ENCODE measurements at places on chromosomes 6 and 20.

DNA sequence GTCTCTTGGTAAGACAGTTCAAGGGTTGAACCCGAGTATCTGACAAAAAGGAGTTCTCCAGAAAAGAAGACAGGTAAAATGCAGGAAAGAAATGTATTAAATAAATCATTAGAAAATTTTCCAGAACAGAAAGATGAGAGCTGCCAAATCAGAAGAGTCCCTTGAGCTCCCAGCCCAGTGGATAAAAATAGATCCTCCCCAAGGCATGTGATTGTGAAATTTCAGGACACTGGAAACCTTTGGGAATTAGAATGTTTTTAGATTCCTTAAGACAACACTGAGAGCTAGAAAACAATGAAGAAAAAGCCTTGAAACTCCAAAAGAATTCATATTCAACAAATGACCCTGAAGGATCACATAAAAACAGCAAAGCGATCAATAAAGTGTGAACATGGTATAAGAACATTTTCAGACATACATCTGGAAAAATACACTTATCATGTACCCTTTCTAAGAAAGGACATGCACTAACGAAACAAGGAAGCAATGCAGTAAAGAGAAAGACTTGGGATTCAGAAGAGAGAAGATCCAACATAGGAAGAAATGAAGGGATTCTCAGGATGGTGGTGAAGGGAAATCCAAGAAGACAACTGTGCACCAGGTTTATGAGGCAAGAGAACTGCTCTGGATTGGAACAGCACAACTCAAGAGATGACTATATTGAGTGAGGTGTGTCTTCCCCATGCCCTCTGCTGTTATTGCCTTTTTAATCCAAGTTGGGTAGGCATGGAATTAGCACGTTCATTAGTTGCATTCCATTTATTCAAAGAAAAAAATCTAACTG lies 390.4 kb downstream of the SYNE1 start:
- DNase-seq, result no peak

DNA sequence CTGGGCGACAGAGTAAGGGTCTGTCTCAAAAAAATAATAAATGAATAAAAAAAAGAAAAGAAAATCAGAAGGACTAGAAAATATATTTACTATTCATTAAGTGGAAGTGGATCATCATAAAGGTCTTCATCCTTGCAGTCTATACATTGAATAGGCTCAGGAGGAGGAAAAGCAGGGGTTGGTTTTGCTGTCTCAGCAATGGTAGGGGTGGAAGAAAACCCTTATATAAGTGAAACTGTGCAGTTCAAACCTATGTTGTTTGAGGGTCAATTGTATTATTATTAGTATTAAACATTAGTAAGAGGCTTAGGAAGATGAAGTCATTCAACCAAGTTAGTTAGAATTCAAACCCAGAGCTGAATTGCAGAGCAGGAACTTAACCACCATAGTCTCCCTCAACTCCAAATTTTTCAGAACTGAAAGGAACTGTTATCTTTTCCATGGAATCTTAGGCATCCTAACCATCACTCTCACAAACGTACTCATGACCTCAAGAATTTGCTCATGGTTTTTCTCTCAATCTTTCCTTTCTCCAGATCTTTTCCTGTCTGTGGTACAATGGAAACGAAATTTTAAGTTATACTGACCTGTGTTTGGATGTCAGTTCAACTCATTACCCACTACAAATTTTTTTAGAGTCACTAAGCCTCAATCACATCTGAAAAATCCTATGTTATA lies 7.7 kb upstream of the SMIM13 start:
- DNase-seq, result no peak

DNA sequence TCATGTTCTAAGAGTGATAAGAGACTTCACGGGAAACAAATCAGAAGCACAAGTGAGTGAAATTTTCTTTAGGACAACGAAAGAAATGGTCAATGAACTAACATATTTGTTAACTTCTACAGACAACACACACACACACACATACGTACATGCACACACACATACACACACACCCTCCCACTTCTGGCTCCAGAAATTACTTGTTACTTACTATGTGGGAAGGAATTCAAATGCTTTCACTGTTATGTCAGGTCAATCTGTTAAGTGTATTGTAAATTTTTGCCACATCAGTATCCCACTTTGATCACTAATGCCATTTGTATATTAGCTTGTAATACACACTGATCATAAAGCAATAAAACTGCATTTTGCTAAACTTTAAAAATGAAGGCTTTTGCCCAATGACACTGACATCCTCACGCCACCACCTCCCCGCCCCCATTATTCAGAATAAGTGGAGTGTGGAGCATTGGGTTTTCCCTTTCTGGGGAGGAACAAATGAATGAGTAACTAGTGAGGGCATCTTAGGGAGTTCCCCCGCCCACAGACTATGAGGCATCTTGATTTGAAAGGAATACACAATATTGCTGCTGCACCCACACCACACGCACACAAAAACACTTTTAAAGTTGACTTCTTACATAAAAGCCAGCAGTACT lies 76.2 kb downstream of the ATXN1 start:
- DNase-seq, result peak; percentile 35

DNA sequence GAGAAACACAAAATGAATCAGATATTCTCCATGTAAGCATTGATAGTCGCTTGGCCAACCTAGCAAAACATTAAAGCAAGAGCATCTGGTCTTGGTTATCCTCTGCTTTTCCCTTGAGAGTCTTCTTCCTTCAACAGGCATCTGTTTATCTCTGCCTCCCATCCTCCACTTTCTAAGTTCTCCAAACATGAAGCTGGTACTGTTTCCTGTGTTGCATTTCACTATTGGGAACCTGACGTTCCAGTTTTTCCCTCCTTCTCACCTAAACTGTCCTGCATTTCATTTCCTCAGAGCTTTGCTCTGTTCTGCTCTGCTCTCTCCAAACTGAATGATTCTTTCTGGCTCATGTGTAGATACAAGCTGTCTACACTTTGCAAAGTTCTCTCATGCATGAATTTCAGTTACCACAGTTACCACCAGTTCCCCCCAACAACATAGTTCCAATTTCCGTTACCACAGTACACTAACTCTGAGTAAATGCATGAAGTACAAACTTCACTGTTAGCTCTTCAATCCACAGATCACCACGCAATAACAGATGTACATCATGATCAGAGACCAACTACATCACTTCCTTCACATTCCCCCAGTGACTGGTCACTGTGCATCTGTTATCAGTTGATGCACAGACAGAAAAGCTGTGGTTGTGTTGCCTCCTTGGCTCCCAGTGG lies 86.7 kb upstream of the F13A1 start:
- DNase-seq, result no peak

GRCh38 chr20:61027218-61027617 lies 224.8 kb upstream of the CDH4 start:
- DNase-seq, result no peak

- DNase-seq, result no peak
Measured at GRCh38 chr6:138446821-138447220, 42.8 kb downstream of the HEBP2 start.

DNA sequence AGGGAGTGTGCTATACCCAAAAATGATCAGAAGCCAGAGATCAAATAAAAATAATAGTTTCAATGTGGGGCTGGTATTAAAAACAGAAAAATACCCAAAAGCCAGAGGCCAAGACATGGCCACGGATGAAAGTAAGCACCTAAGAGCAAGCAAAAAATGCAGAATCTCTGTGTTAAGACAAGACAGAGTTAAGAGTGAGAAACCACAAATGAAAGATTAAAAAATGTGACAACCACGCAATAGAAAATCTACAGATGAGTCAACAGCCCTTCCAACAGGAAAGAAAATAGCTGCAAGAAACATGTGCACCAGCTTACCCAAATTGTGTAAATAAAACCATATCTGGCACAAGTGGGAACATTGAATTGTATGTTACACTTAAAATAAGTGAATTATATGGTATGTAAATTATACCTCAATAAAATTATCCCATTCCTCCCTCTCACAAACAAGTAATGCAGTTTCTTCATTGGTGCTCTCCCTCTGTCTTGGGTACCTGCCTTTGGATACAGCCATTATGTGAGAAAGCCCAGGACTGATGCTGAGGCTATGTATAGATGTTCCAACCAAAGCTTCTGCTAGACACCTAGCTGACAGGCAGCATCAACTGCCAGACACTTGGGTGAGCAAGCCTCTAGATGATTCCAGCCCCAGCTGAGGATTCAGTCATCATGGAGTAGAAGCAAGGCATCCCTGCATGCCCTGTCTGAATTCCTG lies 55.3 kb upstream of the UFL1 start:
- DNase-seq, result no peak

GRCh38 chr6:55379895-55380294 lies 52.6 kb downstream of the GFRAL start:
- no peak for DNase-seq

- no peak for DNase-seq
Measured at GRCh38 chr20:25470045-25470444, 62.6 kb downstream of the GINS1 start.

DNA sequence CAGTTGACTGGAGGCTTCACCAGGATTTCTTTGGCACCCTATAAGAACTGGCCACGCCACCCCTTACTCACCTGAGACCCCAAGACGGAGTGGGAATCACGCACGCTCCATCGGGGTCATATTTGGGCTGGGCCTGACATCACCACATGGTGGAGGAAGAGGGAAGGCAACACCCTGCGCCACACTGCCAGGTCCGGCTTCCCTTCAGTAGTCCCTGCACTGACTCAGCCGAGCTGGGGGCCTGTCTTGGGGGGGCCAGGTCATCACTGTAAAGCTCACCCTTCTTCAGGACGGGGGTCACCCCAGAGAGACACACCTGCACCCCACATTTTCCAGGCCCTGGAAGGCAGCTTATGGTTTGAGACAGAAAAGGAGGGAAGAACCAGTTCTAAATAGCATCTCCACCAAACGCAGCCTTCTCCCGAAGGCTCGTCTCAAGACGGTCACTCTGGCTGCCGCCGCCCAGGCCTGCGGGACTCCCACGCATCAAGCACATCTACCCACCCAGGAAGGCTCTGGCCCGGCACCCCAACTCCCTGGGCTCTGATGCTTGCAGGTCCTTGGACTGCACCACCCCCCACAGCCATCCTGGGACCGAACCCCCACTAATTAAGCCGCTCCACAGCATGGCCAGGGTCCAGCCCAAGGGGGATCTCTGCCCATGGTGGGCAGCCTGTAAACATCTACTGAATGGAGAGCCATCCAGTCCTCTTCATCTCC lies 51.8 kb downstream of the GINS1 start:
- no peak for DNase-seq

DNA sequence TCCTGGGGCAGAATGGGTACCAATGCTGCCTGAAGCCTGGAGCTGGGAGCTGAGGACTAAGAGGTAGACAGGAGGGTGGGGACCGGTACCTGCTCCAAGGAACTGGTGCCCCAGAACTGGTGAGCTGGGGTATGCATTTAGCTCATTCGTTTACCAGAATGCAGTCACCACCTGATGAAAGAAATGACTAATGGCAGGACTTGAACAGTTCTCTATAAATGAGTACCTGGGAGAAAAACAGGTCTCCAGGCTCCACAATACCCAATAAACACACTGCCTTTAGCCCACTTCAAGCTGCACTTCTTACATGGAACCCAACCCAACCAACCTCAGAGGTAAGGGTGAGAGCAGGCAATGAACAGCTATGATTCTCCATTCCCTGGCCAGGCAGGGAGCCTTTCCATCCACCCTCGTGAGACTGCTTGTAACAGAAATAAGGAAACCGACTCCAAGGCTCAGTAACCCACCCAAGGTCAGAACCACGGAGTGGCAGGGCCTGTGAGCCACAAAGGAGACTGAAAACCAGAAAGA lies 15.4 kb downstream of the FKBP1A start:
- no peak for DNase-seq
